ENCODE measurements at places on chromosomes 1 and 21.

GRCh38 chr1:2300004-2300771 lies 72.1 kb downstream of the SKI start:
- DNase-seq, result no peak

DNA sequence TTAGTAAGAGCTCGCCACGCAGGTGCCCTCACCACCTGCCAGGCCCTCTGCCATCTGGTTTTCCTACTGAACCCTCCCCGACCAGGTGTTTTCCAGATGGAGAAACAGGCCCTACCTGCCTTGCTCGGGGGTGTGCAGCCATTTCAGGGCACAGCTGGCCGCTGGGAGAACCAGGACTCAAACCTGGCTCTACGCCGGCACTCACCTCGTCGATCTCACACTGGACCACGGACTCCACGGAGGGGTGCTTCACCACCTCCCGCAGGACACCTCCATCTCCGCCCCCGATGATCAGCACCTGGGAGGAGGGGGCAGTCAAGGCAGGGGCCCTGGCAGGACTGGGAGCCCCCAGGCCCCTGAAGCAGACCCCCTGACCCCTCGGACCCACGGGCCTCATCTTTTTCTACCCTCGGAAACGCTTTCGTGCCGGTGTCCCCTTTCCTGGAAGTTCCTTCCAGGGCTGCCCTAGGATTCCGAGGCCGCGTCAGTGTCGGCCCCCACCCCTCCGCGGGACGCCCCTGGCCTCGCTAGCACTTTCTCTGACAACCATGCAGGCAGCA lies 1.1 kb downstream of the SRM start:
- no peak for DNase-seq

- DNase-seq, result no peak
Measured at GRCh38 chr1:239795304-239795703, 296.4 kb upstream of the FMN2 start.

- no peak for DNase-seq
Measured at GRCh38 chr1:239951511-239952140, 140.1 kb upstream of the FMN2 start.

DNA sequence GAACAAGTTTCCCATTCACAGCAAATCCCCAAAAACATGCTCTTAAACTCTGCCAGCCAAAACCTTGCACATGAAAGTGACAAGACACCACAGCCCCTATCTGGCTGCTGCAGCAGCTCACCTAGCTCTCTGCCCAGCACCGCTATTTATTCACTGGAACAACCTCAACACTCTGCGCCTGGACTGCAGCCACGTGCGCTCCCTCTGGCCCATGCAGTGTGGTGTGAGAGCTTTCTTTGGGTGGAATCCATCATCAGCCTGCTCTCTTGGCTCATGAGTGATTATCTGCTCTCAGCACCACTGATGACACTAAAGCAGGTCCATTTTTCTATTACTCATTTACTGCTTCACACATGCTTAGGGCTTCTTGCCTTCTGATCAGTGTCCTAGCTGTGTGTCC lies 11.4 kb downstream of the KCNJ6 start:
- DNase-seq, result no peak

DNA sequence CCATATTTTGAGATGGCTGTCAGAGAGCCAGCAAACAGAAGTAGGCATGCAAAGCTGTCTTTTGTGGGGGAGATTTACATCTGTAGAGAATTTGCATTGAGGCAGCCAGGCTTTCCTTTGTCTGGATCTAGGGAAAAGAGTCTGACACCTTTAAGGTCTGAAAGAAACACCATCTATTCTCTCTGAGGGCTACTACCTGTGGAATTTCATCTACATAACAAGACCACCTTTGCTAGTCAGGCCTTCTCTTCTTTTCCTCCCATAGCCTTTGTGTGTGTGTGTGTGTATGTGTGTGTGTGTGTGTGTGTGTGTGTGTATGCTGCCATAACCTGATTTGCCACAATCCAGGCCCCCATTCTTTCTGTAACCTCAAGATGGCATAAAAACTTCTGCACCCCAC lies 28.4 kb upstream of the DMRTB1 start:
- DNase-seq, result no peak

DNA sequence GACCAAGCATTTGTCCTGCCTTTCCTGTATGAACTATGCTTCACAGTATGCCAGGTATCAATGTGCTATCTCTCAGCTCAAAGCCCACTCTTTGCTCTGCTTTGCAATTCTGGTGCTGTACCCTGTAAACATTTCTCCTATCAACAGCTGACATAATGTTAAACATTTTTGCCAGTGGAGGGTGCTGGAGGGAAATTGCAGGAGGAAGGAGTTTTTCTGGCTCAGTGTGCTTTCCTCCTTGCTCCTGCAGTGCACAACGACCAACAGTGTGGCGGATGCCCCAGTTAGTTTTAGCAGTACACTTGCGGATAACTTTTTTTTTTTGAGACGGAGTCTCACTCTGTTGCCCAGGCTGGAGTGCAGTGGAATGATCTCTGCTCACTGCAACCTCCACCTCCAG lies 67.1 kb upstream of the PTGFRN start:
- no peak for DNase-seq

Measured in GOT3 (cell line).